ENCODE measurements at places on chromosomes 2 and 18. TPM values are rescaled to one million over a fixed set of nuclear protein-coding genes. Genes with fewer than 3 reads are reported as not detected.

GRCh38 chr2:44360749-44361329 is 455 bp downstream of the PREPL start:
- H3K27ac ChIP-seq: peak overlapping the region; percentile 100
- no peak for DNase-seq
- H3K4me1 ChIP-seq: peaks cover 14% of the 10 kb centered on the region
- H3K36me3 ChIP-seq: no peaks in the 10 kb centered on the region

- H3K27ac ChIP-seq: peak overlapping the region; percentile 14
- H3K27me3 ChIP-seq: peaks cover 14% of the 10 kb centered on the region
- H3K4me1 ChIP-seq: peaks cover 10% of the 10 kb centered on the region
- peak overlapping the region; percentile 24 for H3K4me3 ChIP-seq
Observed at GRCh38 chr2:236932831-236933361, 152.8 kb upstream of the COPS8 start.

Gene KYNU
- total RNA-seq: 1.8 TPM

DNA sequence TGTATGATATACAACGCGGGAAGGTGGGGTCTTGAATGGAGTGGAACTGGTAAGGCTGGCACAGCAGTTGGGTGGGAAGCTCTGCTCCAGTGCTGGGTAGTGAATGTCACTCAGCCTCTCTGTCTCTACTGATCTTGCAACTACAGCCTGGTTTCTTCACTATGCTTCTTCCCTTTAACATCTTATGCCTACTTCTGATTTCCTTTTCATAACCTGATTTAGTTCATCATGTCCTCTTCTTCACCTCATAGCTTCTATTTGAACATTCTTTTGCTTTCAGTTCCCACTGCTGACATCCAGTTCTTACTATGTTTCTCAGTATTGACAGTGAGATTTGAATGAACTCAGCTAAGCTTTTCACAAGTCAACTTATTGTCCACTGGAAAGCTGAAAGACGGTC is 286.2 kb downstream of the ARL6IP6 start:
- no peaks in the 10 kb centered on the region for H3K4me1 ChIP-seq
- peaks cover 7% of the 10 kb centered on the region for H3K27me3 ChIP-seq
- no peak for DNase-seq
- H3K4me3 ChIP-seq: no peak overlapping the region

DNA sequence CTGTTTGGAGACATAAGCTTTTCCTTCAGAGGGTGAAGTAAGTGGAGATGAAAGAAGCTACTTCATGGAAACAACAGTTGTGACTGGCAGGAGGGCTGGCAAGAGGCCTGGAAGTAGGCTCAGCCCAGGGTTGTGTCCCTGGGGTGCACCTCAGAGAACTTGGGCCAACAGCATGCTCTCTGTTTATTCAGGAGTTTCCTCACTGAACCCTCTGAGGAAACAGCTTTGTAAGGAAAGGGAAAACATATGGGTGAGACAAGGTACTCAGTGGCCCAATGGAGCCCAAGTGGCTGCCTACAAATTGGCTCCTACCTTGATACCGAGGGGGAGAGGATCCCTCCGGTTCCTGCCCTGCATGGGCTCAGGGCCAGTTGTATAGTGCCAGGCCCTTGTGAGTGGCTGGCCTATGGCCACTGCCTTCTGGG is 115.5 kb upstream of the ITGA6 start:
- H3K4me1 ChIP-seq: peaks cover 9% of the 10 kb centered on the region
- no peak for DNase-seq
- H3K27me3 ChIP-seq: no peaks in the 10 kb centered on the region
- H3K4me3 ChIP-seq: no peak overlapping the region
- no peaks in the 10 kb centered on the region for H3K36me3 ChIP-seq

DNA sequence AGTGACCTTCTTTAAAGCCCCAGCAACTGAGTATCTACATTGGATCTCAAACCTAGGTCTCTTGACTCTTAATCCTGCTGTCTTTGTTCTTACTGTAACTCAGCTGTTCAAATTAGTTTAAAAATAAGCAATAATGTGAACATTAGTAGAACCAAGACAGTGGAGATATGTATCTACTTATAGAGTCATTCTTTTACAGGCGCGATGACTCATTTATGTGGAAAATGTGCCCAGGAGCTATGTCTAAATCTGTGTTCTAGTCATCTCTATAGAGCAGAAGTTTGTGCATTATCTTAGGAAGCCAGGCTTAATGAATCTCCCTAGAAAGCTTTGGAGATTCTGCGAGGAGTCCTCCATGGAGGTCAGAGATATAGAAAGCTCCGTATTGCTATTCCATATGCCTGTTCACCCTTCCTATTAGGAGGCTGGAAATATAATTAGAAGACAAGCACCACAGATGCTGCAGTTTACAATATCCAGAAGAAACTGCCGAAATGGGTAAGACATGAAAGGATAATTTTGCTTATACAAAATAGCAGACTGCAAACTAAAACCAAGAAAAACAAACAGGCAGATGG is 211.6 kb downstream of the TRIB2 start:
- no peak overlapping the region for H3K27ac ChIP-seq
- H3K4me1 ChIP-seq: peaks cover 6% of the 10 kb centered on the region
- H3K27me3 ChIP-seq: peaks cover 5% of the 10 kb centered on the region
- H3K36me3 ChIP-seq: no peaks in the 10 kb centered on the region
- no peak for DNase-seq

- peak overlapping the region; percentile 17 for H3K4me3 ChIP-seq
- H3K27ac ChIP-seq: no peak overlapping the region
- no peaks in the 10 kb centered on the region for H3K27me3 ChIP-seq
Observed at GRCh38 chr2:62382757-62383156, 123.2 kb downstream of the TMEM17 start.

Gene ATP9B
- total RNA-seq: 19.2 TPM

Gene ZNG1B
- total RNA-seq: 41.7 TPM

Data from type B pancreatic cell (in vitro differentiated cells).